Immature natural killer cell (primary cell): ENCODE measurements at places on chromosomes 6 and 20. TPM values are rescaled to one million over a fixed set of nuclear protein-coding genes. Genes with fewer than 3 reads are reported as not detected.

DNA sequence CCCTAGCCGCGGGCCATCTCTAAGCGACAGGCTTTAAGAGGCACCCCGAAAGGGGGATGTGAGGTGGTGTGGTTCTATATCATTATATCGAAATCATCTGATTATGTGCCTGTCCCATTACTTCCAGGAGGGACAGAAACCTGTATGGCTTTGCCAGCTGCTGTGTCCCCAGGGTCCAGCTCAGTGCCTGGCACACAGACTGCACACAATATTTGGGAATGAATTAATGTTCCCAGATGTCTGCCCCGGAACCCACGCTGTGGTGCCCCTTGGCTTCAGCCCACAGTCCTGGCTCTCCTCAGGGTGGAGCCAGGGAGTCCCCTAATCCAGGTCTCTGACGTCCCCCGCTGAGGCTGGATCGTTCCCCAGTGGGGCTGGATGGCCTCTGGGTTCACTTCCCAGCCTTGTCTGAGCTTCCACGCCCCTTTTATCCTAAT lies 8.9 kb upstream of the AHCY start:
- H3K27me3 ChIP-seq = peaks cover 7% of the 10 kb centered on the region
- no peak for DNase-seq
- no peaks in the 10 kb centered on the region for H3K36me3 ChIP-seq
- H3K4me1 ChIP-seq = peaks cover 19% of the 10 kb centered on the region
- no peak overlapping the region for H3K4me3 ChIP-seq

GRCh38 chr6:137700751-137701477 lies 166.1 kb upstream of the TNFAIP3 start:
- peaks cover 6% of the 10 kb centered on the region for H3K27me3 ChIP-seq
- no peak overlapping the region for H3K4me3 ChIP-seq
- H3K27ac ChIP-seq = no peak overlapping the region
- H3K36me3 ChIP-seq = no peaks in the 10 kb centered on the region

- no peaks in the 10 kb centered on the region for H3K27me3 ChIP-seq
- DNase-seq = peak; percentile 3
- H3K27ac ChIP-seq = peak overlapping the region; percentile 93
- H3K36me3 ChIP-seq = no peaks in the 10 kb centered on the region
- H3K4me1 ChIP-seq = peaks cover 12% of the 10 kb centered on the region
- H3K4me3 ChIP-seq = no peak overlapping the region
Observed at GRCh38 chr6:41894366-41895299, 542 bp downstream of the USP49 start.

The PSORS1C1 gene
- not detected for polyA plus RNA-seq

DNA sequence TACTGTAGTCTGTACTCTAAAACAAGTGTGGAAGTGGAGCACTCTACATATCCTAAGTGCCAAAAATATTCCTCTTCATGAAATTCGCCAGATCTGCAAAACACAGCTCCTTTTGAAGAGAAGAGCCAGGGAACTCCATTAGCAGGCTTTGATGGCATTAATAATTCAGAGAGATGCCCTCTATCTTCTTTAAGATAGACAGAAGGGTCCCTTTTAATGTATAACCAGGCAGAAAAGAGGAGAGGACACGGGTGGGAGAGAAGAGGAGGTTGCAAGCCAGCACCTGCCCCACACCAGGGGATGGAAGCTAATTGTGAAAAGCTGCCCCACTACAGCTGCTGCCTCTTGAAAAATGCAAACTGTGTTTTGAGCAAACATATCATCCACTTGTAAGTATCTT lies 3.7 kb upstream of the RFPL4B start:
- H3K4me3 ChIP-seq = no peak overlapping the region
- no peaks in the 10 kb centered on the region for H3K4me1 ChIP-seq
- no peak for DNase-seq
